ENCODE measurements at places on chromosomes 7 and 10.

DNA sequence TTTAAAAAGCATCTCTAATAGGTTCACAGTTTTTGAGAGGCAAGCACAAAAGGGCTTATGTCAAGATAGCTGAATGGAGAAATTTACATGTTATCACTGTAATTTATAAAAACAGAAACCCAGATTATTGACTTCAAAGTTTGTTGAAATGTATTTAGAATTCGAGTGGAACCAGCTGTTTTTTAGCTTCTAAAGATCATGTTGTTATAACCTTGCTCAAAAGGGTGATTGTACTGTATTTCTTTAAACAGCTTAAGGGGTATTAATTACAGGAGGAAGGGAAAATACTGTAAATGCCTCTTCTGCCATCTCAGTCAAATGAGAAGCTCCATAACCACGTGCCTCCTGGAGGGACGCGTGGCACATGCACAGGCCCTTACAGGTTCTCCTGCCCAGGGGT, 156.2 kb upstream of the MGMT start:
- no peak for DNase-seq

DNA sequence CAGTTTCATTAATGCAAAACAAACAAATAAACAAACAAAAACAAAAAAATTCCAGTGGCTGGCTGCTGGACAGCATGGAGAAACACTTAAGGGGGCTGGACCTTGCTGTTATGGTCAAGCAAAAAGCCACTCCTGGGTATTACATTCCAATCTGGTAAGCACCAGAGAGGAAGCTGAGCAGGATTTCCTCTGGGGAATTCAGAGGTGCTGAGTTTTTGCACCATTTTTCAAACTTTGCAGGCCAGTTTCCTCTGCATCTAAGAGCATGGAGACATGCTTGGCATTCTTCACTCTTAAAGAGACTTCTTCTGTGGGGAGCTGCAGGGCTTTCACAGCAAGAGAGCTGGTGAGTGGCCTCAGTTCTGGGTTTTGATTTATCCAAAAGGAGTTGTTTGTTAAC, 84.5 kb downstream of the FZD1 start:
- DNase-seq, result no peak

DNA sequence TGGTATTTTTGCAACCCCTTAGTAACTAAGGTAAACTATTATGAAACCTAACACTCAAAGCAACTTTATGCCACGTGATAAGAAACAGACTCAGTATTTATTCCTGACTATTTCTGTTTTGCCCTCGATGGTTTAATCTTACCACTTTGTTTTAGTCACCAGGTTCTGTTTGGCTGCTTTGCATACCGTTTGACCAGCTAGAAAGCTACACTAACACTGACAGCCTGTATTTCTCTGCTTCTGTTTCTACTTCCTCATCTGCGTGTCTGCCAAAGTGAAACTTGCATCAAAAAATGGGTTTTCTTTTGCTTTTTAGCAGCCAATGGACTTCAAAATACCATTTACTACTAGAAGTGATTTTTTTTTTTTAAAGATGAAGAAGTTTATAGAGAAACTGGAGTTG, 802.5 kb downstream of the GRM8 start:
- no peak for DNase-seq

- peak; percentile 26 for DNase-seq
Observed at GRCh38 chr10:91349381-91349780, 60.8 kb upstream of the HECTD2 start.

DNA sequence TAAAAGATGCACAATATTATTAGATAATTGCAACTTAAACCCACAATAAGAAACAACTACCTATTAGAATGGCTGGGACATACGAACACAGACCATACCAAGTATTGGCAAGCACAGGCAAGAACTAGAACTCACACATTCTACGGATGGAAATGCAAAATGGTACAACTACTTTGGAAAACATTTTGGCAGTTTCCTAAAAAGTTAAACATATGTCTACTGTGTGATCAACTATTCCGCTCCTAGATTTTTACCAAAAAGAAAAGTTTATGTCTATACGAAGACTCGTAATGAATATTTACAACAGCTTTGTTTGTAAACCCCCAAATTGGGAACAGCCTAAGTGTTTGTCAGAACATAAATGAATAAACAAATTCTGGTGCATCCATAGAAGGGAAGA, 194.7 kb downstream of the FGFR2 start:
- DNase-seq, result no peak

DNA sequence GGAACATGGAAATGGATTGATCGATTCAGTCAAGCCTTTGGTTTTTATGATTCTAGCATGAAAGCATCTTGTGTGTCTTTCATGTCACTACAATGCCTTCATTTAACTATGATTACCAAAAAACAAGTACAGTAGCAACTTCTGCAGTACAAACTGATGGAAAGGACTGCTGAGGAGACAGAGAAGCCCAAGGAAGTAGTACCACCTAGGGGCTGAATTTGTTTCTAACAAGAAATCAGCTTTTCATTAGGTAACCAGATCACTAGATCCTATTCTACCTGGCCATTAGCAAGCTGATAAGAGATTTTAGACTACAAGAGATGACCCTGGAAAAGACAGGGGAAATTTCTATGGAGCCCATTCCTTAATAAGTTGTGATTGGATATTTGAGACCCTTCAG, 3.2 kb upstream of the IFIT1 start:
- peak; percentile 79 for DNase-seq

DNA sequence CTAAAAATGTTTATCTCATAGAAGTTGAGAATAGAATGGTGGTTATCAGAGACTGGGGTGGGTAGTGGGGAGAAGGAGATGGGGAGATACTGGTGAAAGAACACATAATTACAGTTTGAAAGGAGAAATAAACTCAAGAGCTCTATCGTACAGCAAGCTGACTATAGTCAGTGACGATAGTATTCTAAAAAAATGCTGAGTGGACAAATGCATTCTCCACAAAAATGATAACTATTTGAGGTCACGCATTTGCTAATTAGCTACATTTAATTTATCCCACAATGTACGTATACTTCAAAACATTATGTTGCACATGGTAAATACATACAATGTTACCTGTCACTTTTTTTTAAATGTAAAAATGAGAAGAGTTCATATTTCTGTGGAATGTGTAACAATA, 507.7 kb downstream of the CALN1 start:
- no peak for DNase-seq

GRCh38 chr7:42522227-42522991, 285.4 kb upstream of the GLI3 start:
- DNase-seq, result peak; percentile 6

GRCh38 chr10:73859428-73859783, 14.9 kb downstream of the CAMK2G start:
- no peak for DNase-seq

DNA sequence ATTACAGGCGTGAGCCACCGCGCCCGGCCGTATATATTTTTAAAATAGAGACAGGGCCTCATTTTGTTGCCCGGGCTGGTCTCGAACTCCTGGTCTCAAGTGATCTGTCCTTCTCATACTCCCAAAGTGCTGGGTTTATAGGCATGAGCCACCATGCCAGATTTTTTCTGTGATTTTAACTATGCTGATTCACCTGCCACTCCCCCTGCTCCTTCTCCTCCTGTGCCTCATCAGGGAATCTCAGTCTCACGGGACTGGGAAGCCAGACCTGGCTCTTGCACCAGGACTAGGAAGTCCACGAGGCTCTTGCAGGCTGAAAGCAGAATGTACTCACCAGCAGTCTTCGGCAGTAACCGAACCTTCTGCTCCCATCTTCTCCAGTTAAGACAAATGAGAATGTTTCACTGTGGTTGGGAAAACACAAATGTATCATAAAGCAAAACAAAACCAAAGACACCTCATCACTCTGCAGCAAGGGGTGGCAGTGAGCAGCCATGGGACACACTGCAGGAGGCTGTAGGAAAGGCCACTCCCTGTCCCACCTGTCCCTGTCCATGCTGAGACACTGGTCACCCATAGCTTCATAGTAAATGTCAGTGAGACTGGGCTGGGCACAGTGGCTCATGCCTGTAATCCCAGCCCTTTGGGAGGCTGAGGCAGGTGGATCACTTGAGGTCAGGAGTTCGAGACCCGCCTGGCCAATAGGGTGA, 78.7 kb upstream of the MKRN1 start:
- no peak for DNase-seq

DNA sequence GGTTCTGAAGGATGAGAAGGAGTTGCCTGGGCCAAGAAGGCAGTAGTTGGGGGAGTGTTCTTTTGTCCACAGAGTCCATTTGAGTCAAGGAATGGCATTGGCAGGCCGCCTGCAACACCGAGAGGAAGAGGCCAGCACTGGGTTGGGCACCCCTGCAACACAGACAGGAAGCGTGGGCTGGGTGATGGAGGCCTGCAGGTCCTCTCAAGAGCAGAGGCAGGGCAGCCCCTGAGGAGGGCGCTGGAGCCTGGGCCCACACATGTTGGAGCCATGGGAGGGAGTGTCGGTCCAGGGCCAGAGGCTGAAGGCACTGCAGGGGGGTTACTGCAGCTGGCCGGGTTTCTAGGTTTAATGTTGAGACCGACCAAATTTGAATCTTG, 137.3 kb downstream of the PTPN20 start:
- DNase-seq, result no peak

GRCh38 chr10:43362191-43362839, 9.1 kb upstream of the FXYD4 start:
- DNase-seq, result peak; percentile 95

GRCh38 chr10:22625516-22626290, 88.7 kb downstream of the PIP4K2A start:
- DNase-seq, result no peak

DNA sequence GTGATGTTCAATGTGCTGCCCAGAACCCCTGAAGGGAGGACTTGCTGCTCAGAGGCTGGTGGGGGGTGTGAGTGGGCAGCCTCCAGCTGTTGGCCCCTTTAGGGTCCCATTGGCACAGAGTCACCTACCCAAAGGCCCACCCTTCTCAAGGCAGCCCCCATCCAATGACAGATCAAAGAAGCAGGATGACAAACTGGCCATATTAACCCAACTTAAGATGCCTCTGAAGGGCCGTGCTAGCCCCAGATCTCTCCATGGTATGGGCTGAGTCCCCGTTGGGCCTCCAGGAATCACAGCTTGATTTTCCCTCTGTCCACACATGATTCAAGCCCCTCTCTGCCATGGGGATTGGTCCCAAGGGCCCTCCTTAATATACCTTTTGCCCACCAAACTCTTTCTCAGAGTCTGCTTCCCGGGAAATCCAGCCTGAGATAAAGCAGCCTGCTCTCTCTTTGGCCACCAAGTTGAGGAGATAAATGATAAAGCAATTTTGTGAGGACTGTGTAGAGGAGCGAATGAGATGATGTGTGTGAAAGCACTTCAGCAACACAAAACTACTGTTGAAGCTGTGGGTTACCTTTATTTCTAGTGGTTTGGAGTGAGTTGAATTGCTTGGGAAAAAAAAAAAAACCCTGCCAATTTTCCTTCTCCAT, 38.2 kb upstream of the C10orf71 start:
- DNase-seq, result no peak

DNA sequence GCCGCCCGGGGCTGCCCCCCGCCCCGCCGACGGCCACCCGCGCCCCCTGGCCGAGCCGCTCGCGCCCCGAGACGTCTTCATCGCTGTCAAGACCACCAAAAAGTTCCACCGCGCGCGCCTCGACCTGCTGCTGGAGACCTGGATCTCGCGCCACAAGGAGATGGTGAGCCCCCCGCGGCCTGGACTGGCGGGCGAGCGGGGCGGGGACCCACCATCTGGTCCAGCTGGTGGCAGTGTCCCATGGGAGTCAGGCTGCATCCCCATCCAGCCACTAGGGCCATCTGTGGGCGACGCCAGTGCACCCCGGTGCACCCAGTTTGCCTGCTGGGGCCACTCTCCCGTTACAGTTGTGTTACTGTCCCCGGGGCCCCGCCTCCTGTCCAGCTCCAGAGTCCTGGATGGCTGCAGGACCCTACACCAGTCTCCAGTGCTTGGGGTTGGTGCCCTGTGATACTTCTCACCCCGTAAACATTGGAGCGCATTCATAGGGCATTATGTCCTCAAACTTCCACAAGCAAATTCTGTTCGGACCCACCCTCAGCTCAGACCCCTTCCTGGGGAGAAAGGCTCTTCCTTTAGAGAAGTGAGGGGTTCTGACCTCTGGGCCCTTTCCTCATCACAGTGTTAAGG, 672 bp downstream of the LFNG start:
- DNase-seq, result no peak

DNA sequence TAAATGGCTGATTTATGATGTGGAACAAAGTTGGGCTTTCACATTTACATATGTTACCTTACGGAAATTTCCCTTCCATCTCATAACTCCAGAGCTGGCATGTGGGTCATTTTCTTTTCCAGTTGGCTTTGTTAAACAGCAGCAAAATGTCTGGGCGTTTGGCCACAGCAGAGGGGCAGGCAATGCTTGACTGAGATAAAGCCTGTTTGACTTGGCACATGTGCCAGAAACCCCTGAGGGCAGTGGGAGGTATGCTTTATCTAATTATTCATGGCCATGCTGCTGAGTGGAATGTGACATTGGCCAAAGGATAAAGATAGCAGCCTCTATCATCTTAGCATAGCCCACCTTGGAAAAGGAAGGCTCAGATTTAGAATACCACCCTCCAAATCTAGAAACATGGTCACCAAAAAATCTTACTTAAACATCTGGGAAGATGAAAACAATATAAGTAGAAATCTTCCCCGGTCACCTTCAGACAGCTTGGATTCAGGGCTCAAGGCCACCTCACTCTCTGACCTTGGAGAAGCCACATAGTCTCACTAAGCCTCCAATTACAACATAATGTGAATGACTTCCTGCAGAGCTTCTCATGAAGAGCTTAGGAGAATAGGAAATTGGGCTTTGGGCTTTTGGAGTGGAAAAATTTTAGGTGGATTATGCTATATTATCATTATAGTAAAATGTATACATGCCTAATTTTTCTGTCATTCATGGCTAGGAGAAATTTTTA, 101.5 kb downstream of the GRM3 start:
- DNase-seq, result no peak

- DNase-seq, result no peak
Observed at GRCh38 chr10:25556457-25556856, 377.6 kb upstream of the MYO3A start.

GRCh38 chr10:74419491-74419951, 268.5 kb downstream of the ADK start:
- DNase-seq, result peak; percentile 44

Data from Ammon's horn (tissue), 1 donor.